ENCODE measurements at places on chromosomes 6 and 20. TPM values are rescaled to one million over a fixed set of nuclear protein-coding genes. Genes with fewer than 3 reads are reported as not detected.
A peak's percentile ranks its signal among the peaks of the same experiment; 100 is the strongest.

DNA sequence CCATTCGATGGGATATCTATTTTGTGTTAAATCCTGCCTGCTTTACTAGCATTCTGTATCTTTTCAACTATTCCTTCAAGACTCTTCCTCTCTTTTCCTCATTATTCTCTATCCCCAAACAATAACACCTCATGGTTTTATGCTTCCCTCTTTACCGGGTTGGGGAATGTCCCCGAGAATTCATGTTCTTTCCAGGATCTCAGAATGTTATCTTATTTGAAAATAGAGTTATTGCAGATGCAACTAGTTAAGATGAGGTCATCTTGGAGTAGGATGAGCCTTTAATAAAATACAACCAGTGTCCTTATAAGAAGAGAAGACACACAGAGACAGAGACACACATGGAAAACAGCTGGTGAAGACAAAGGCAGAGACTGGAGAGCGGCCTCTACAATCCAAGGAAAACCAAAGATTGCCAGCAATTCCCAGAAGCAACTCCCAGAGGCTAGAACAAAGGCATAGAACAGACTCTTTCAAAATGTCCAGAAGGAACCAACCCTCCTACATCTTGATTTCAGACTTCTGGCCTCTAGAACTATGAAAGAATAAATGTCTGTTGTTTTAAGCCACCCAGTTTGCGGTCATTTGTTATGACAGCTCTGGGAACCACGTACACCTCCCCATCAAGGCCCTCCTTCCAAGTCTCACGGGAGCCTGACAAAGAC is 126.8 kb upstream of the TNFAIP3 start:
- no peak for DNase-seq

- no peak for DNase-seq
These were observed 261.2 kb downstream of the PTPRK start for GRCh38 chr6:128259029-128259724.

DNA sequence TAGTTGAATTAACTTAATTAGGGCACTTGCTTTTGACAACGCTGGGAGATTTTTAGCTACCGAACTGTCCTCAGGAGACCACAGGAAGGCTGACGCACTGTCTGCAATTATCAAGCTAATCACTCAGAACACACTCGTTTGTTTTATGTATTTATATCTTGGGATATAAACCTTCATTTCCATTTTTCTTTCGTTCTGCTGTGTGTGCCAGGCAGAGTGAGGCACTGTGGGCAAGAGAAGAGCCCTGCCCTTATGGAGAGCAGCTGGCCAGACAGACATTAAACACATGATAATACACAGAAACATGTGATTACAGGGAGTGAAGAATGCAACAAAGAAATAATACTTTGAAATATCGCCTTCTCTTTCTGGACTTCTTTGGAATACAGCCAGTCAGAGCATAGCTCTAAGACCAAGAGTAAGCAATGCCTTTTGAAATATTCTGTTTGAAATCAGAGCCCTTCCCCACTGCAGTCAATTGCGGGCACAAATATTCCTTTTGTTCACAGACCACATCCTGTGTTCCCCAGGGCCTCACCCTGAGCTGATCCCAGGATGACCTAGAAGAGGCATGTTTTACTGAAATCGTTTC is 96.8 kb downstream of the ANKRD60 start:
- peak; percentile 29 for DNase-seq

GRCh38 chr20:39270837-39271604 is 308.9 kb downstream of the DHX35 start:
- DNase-seq: no peak

- DNase-seq: no peak
These were observed 977 bp upstream of the SMAP1 start for GRCh38 chr6:70666706-70667105.

- DNase-seq: no peak
These were observed 6.1 kb downstream of the SYNGAP1 start for GRCh38 chr6:33425668-33426577.

DNA sequence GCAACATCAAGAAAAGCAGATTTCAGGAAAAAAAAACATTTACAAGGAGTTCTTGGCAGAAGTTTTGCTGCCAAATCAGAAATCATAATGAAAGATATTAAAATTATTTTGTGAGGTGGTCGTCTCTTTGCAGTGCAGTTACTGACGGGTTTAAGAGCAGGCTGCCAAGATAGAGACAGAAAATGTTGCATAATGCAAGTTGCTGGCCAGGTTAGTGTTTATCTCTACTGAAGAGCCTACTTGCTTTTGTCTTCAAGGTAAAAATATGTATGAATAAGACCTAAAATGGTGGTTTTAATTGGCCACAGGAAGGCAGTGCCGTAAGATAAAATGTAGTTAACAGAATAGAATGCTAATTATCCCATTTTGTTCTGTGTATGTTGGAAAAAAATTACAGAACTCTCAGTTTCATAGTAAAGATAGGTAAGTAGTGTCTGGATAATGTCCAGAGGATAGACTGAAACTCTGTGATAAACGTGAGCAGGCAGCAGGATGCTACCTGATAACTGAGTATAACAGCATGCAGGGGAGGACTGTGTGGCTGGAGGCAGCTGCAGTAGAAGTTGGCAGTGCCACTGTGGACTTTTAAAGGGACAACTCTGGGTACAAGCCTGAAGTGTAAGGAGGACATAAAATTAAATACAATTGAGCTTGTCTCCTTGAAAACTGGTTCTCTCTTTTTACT is 13.9 kb downstream of the FOXO3 start:
- no peak for DNase-seq

DNA sequence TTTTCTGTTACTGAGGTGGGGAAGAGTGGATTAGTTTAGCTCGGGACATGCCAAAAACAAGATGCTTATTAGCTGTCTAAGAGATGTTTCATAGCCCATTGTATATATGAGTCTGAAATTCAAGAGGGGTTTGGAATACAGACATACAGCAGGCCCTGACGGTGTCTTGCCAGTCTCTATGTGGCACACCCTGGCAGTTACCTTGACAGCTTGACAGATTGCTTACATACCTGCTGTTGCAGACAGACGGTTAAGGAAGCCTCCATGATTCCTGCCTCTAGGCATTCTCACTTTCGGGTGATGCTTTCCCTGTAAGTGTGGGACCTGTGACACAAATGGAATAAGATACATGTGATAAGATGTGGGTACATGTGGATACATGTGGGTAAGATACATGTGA is 95.0 kb downstream of the QRSL1 start:
- no peak for DNase-seq

DNA sequence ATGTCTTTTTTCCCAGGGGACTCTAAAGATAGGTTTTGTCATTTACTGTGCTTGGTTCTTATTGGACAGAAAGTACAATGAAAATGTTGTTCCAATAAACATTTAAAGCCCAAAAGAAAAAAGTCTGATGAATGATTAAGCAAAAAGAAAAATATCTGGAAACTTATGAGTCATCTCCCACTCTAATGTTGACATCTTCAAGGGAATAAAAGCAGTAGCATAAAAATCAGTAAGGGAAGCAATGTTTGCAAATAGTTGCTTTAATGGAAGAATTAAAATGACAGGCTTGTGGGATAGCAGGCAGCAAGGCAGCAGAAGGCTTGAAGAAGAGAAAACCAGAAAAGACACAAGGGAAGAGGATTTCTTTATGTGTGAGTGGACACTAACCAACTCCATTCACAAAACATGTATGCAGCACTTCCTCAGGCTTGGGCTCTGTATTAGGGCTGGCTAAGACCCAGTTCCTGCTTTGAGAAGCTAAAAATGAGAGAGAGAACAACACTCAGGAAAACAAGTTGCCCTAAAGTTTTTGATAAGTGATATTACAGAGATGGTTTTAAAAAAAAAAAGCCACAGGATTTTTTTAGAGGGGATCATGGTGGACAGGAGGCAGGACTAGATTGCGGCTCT is 263.2 kb upstream of the NT5E start:
- no peak for DNase-seq

GRCh38 chr20:6347916-6348315 is 225.1 kb upstream of the FERMT1 start:
- DNase-seq: no peak

DNA sequence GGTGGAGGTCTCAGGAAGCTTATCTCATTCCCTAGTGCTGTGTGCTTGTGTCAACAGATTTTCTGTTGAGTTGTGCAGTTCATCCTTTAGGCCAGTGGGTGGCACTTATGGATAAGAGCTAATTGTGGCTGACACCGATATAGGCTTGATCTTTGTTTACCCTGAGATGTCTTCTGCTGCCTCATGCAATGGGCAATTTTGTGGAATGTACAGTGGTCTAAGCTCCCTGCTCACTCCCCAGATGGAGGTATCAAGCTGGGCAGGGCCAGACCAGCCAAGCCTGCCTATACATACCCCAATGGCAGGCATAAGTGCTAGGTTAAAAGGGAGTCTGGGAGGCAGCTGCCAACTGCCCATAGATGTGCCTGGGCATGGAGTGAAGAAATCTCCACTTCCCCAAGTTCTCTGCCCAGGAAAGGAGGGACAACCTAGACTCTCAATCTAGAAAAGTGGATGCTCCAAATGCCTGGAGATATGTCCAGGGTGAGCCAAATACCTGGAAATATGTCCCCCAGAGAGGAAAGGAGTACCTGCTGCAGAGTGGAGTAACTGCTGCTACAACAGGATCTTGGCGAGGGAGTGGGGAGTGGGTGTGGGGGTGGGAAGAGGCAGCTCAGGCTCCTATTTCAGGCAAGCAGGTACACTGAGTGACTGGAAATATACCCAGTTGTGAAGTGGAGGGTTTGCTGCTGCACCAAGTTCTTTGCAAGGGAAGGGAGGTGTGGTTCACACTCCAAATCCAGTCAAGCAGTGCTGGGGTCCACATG is 53.2 kb upstream of the ARG1 start:
- DNase-seq: peak; percentile 2

Gene SLC17A2
- total RNA-seq: not detected

Gene PRR18
- total RNA-seq: 0.55 TPM

Gene HLA-DOB
- total RNA-seq: not detected

Gene TP53TG5
- not detected for total RNA-seq

All from kidney epithelial cell (primary cell).